GM23248 (cell line): ENCODE measurements at places on chromosomes 13 and 19.

DNA sequence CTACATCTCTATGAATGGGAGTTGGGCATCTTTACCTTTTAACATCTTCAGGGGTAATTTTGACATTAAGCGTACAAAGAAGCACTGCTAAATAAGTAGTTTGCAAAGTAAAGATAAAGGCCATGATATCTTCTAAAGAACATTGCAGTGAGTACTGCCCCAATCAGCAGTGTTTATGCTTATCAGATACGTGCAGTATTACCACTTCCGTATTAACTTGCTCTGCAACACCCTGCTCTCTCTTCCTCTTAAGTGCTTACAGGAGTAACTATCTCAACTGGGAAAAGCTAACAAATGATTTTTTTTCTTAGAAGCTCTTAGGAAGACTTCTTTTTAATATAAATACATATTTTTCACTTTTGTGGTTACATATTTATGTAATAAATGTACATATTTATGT, 793.7 kb upstream of the SLC10A2 start:
- DNase-seq: no peak

DNA sequence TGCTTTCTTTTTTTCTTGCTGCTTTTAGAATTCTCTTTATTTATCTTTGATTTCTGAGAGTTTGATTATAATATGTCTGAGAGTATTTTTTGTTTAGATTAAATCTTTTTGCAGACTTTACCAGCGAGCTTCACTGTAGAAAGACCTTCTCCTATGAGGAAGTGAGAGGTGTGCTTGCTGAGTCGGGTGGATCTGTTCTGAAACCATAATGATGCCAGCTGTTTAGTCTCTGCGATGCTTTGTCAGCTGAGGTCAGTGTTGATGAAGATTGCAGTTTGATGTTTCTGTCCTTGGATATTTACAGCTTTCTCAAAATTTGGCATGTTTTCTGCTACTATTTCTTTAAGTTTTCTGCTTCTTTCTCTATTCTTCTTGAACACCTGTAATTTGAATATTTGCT, 309.1 kb upstream of the SLITRK6 start:
- no peak for DNase-seq

- peak; percentile 4 for DNase-seq
These were observed 15.2 kb downstream of the ZNF221 start for GRCh38 chr19:43966079-43966694.

- DNase-seq: no peak
These were observed 167.9 kb downstream of the LMO7 start for GRCh38 chr13:75804054-75804453.

- peak; percentile 40 for DNase-seq
These were observed 127.5 kb downstream of the SIPA1L3 start for GRCh38 chr19:38034492-38034860.

DNA sequence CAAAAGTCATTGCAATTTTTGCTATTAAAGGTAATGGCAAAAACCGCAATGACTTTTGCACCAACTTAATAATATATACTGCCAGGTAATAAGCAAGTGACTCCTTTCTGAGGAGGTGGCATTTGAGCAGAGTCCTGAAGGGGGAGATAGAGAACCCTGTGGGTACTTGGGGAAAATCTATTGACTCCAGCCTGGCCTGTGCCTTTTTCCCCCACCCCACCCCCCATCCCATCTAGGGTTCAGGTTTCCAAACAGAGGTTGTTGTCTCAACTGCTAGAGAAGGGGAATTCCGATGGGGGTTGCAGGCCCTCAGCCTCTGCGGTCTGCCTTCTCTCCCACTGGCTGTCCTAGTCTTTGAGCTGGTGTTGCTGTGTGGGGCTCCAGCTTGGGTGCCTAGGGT, 11.5 kb downstream of the S1PR2 start:
- peak; percentile 54 for DNase-seq

DNA sequence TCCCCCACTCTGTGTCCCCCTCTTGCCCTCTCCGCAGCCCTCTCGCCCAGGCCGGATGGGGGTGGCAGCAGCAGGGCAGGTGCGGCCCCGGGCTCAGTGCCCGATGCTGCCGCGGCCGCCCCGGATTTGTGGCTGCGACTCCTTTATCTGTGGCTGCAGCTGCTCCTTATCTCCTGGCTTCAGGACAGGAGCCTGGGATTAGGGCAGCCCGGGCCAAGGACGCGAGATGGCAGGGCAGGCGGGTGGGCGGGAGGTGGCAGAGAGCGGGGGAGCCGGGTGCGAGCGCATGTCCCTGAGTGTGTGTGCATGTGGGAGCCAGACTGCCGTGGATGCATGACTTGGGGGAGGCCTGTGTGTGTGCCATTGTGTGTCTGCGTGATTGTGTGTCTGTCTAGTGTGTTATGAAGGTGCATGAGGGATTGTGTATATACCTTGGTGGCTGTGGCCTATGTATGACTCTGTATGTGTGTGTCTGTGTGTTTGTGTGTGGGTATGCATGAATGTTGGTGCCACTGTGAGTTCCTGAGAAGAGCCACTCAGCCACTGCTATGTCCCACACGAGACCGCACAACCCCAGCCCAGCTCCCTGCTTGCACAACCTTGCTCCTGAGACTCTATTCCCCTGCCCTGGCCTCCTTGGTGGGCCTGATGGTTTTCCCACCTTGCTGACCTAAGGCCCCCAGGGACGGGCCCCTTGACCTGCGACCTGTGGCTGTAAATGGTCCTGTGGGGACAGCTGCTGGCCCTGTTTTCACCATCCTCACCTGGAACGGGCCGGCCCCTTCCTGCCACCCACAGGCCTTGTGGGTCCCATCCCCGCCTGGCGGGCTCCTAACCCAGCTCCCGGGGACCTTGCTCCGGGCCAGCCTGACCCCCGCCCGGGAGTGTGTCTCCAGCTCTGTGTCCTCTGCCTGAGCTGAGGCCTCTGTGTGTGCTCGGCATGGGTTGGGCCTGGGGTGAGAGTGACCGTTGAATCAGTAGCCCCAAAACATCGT, 5.3 kb upstream of the NRTN start:
- DNase-seq: no peak

GRCh38 chr13:27981006-27981708, 7.3 kb downstream of the URAD start:
- no peak for DNase-seq

DNA sequence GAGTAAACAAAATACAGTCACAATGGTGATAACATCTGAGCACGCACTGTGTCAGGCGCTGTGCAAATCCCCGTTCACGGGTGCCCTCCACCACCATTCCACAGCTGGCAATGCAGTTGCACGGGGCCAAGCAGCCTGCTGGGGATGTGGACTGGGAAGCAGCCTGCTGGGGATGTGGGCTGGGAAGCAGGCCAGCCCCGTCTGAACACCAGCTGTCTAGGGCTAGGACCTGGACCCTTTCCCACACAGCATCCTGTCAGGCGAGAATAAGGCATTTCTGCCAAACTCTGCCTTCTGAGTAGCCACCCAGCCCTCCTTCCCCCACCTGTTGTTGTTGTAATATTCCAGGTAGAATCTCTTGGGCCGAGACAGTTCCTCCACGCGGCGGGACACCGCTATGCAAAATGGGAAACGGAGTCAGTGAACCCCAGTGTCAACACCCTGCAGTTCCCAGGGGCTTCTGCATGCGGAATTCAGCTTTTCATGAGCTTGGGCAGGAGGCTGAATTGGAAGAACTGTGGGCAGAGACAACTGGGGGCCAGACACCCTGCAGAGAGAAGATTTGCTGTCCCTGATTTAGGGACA, 27.8 kb upstream of the MIER2 start:
- peak; percentile 63 for DNase-seq

- no peak for DNase-seq
These were observed 172.9 kb downstream of the UGGT2 start for GRCh38 chr13:95880331-95880730.

DNA sequence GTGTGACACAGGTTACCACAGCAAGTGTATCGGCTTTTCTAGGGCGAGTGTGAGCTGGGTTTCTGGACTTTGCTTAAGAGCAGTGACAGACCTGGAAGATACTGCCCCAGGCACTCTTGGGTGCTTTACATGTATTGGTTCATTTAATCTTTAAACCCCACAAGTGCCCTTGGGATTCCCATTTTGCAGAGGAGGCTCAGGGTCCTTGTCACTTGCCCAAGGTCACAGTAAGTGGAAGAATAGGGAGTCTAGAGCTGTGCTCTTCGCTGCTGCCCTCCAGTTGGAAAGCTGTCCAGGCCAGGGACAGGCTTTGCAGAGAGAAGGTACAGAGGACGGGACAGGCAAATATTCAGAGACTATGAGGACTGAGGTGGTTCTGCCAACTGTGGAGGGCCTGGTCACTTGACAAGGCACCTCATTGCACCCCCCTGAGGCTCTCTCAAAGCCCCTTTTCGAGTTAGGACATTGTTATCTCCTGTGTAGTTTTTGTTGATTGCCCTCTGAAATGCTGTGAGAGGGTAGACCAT, 42.4 kb downstream of the BBC3 start:
- DNase-seq: no peak

- peak; percentile 98 for DNase-seq
These were observed 5.6 kb upstream of the LSM4 start for GRCh38 chr19:18328340-18329034.

- DNase-seq: no peak
These were observed 33.6 kb downstream of the ADPRHL1 start for GRCh38 chr13:113419531-113420193.

- peak; percentile 99 for DNase-seq
These were observed 11.3 kb upstream of the UBL3 start for GRCh38 chr13:29861694-29862110.

GRCh38 chr13:31469377-31469776, 269.6 kb downstream of the B3GLCT start:
- DNase-seq: no peak

GRCh38 chr19:40154121-40154680, 37.0 kb upstream of the MAP3K10 start:
- no peak for DNase-seq

DNA sequence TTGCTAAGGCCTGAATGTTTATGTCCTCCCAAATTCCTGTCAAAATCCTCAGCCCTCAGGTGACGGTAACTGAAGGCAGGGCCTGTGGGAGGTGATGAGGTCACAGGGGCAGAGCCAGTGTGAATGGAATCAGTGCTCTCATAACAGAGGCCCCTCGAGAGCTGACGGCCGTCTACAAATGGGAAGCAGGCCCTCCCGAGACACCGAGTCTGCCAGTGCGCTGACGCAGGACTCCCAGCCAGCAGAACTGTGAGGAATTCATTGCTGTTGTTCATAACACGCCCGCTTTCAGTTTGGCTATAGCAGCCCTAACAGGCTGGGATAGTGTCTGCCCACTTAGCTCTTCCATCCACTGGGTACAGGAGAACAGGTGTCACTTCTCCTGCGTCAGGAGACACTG, 41.2 kb downstream of the CARS2 start:
- DNase-seq: no peak

GRCh38 chr19:34428549-34429285, 536 bp downstream of the UBA2 start:
- peak; percentile 77 for DNase-seq

GRCh38 chr13:48234566-48235340, 1.7 kb downstream of the ITM2B start:
- DNase-seq: peak; percentile 76

GRCh38 chr13:107447591-107447990, 767.7 kb downstream of the LIG4 start:
- DNase-seq: no peak

DNA sequence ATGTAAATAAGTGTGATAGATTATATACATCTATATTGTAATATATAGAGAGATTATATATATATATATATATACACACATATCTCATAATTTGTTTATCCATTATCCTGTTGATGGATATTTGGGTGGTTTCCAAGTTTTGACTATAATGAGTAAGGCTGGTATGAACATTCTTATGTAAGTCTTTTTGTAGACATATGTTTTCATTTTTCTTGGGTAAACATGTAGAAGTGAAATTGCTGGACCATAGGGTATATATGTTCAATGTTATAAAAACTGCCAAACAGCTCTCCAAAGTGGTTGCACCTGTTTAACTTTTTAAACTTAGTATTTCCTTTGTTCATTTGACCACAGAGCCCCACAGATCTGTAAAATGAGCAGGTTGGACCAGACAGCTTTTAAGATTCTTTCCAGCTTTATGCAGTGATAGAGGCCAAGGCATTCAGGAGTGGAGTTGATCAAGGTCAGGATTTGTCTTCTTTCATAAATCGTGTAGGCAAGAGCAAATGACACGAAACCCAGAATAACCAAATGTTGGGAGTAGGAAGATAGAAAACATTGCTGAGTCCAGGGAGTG, 21.7 kb upstream of the KATNAL1 start:
- DNase-seq: peak; percentile 25

GRCh38 chr19:49347835-49348234, 12.6 kb downstream of the CD37 start:
- DNase-seq: peak; percentile 84

- DNase-seq: no peak
These were observed 134.8 kb downstream of the NUFIP1 start for GRCh38 chr13:44854313-44855060.

DNA sequence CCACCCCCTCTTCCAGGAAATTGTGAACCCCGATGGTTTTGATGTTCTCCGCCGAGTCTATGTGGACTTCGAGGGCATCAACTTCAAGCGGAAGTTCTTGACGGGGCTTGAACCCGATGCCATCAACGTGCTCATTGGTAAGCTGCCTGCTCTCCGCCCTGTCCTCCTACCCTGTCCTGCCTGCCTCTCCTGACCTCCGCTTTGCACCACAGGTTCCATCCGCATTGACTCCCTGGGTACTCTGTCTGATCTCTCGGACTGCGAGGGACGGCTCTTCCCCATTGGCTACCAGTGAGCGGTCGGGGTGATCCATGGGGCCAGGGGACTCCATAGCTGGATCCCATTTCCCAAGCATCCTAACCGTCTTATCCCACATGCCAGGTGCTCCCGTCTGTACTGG, 11.9 kb downstream of the IGFLR1 start:
- no peak for DNase-seq

GRCh38 chr13:48859272-48860105, 116.2 kb upstream of the FNDC3A start:
- no peak for DNase-seq

DNA sequence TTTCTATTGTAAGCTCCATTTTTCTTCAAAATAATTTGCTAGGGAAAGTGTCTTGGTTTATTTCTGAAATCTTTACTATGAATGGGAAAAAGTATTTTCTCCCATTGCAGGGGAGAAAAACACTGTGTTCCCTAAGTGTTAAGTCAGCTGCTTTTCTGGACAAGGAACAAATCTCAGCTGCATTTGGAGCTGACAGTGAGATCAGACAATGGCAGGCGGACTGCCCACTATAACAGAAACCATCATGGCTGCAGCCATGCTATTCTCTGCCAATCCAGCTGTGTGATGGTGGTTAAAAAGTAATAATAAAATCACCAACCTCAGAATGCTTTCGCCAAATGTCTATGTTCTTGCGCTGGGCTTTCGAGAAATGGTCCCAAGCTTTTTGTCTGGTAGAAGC, 302.7 kb downstream of the DNAJC15 start:
- DNase-seq: no peak

DNA sequence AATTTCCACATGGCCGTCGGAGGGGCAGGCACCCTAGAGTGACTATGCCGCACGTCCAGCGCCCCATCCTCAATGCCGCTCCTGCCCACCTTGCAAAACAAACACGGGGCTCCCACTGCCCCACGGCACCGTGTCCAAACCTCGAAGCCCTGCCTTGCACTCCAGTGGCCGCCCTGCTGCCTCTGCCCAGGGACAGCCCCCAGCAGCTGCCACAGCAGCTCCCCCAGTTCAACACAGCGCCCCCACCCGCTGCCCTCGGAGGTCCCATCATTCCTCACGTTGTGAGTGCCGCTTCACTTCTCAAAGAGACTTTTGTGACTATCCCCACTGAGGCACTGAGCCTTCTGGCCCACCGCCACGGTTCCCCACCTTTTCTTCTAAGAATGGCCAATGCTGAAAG, 22.3 kb upstream of the TMEM160 start:
- no peak for DNase-seq
